Smooth muscle cell of the coronary artery (primary cell): ENCODE measurements at places on chromosomes 3 and 15. TPM values are rescaled to one million over a fixed set of nuclear protein-coding genes. Genes with fewer than 3 reads are reported as not detected.

Gene CFAP91
- under 0.01 and 0.53 TPM in 2 replicates for total RNA-seq

Gene LRRC57
- total RNA-seq: 5.0 and 10.2 TPM in 2 replicates

Gene BLM
- 0.59 and 3.0 TPM in 2 replicates for total RNA-seq

Gene SAMMSON
- total RNA-seq: not detected in 2 replicates

Gene TAGLN3
- 0.38 TPM in 1 of 2 replicates, not detected in the other for total RNA-seq

Gene PRICKLE2
- total RNA-seq: 17.1 and 30.4 TPM in 2 replicates

Gene TRH
- not detected in 2 replicates for total RNA-seq

Gene ARGFX
- total RNA-seq: not detected in 2 replicates
